Neuronal stem cell (in vitro differentiated cells): ENCODE measurements at places on chromosomes 5 and 9.

- DNase-seq, result no peak
These were observed 7.5 kb upstream of the CRB2 start for GRCh38 chr9:123348317-123348992.

DNA sequence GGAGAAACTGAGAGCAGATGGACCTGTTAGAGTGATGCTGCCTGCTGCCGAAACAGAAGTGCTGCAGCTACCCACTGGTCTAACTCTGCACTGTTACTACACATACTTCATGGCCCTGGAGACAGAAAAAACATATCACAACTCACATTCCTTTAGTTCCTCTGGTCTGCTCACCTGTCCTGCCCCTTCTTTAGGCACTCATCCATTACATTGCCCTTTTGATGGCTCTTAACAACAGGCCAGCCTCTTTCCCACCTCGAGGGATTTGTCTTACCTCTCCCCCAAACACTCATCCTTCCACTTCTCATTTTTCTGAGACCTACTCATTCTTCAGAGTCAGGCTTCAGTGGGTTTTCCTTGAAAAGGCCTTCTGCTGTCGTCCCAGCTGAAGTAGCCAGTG is 49.2 kb downstream of the KCTD16 start:
- DNase-seq, result no peak

DNA sequence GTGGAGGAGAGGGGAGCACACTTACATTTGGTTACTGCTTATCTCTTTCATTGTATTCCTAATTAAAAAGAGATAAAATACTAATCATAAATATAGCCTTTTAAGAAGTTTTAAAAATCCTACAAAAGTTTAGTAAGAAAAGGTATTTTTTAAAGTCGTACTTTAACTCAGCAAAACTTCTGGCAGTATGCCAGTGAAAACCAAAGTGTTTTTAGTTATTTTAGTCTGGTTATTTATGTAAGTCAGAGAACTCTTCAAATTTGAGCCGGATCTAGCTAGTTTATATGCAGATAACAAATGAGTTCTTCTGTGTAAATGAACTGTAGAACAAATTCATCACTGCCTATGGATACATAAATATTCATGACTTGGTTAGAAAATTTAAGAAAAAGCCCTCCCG is 36.5 kb upstream of the ANKDD1B start:
- DNase-seq, result no peak

GRCh38 chr5:6719417-6719816 is 6.2 kb downstream of the TENT4A start:
- DNase-seq, result no peak

- DNase-seq, result no peak
These were observed 51.2 kb upstream of the FSTL4 start for GRCh38 chr5:133663397-133664054.

DNA sequence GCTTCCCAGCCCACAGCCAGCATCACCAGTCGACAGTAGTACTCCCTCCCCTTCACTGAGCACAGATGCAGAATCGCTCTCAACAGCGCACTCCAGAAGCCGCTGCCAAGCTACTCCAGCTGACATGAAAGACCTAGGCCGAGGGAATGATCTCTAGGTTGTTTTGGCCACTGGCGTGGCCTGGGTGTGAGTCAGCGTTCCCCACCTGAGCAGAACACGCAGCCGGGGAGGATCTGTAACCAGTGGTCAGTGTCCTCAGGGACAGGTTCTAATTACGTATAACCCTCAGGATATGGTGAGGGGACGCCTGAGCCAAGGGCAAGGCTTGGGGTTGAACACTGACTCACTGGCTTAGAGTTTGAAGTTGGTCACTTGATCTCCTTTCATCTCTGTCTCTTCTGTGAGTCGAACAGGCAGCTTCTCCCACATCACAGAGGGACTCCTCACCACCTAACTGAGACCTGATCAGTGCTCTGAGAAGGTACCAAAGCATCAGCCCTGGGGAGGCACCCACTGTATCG is 76.9 kb upstream of the IL17B start:
- DNase-seq, result no peak

GRCh38 chr9:31486630-31487029 is 897.8 kb upstream of the ACO1 start:
- no peak for DNase-seq

DNA sequence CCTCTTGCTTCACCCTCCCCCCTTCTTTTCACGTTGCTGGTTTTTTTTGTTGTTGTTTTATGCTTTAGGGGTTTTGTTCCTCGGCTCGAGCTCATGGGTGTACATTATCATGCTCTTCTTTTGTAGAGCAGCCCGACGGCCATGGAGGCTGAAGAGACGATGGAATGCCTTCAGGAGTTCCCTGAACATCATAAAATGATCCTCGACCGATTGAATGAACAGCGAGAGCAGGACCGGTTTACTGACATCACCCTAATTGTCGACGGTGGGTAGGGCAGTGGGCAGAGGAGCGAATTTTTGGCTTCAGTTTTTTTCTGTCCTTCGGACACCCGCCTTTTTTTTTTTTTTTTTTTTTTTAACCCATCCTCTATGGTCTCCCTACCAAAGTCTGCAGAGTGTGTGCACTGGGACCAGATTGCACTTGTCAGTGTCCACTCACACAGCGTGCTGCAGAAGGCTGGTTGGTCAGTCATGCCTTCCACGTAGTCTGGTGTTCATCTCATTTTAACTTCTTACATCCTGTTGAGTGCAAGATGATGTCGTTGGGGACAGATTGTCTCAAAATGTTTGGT is 1.3 kb downstream of the ZNF131 start:
- DNase-seq, result peak; percentile 3

DNA sequence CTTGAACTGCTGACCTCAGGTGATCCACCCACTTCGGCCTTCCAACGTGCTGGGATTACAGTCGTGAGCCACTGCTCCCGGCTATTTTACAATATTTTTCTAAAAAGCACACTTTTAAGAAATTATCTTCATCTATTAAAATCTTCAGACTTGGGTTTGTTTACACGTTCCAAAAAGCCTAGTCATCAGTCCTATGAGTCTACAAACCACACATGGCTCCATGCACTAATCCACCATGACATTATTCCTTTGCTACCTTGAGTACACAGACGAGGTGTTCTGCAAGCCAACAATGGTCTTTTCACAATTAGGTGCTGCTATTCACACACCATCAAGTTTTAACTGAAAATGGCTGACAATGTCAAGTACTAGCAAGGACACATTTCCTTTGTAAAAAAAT is 41.0 kb downstream of the TRPM6 start:
- no peak for DNase-seq

DNA sequence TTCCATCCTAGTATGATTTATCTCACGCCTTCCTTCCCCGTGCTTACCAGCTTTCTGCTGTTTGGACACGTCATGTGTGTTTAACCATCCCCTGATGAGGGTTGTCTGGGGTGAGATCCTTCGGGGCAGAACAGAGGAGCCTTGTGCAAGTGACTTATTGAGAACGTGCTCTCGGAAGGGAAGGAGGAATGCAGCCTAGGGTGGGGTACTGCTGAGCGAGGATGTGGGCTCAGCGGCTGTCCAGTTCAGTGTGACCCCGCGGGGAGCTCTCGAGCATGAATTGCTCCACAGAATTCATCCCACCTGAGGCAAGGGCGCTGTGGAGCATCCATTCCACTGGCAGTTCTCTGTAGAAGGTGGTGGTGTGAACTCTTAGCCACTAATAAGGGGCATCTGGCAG is 4.0 kb downstream of the MYOZ3 start:
- DNase-seq, result no peak

DNA sequence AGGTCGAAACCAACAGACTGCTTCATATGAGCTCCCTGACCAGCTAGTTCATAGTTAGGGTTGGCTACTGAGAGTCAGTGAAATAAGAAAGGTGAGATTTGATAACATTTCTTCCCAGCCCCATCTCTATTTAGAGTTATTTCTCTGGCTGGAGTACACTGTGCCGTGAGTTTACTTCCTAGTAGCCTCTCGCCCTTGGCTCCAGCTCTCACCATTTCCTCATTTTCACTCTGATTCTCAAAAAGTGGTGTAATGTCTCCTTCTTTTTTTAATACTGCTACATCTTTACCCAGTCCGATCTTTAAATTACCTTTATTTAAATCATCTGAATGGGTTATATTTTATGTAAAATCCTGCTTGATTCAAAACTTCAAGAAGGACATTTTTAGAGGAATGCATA is 100.4 kb upstream of the FAM174A start:
- no peak for DNase-seq

- peak; percentile 49 for DNase-seq
These were observed 216.1 kb downstream of the FSTL4 start for GRCh38 chr5:133396187-133396741.

GRCh38 chr9:100357501-100357900 is 4.8 kb upstream of the TEX10 start:
- no peak for DNase-seq

GRCh38 chr5:103514371-103514770 is 48.2 kb downstream of the NUDT12 start:
- DNase-seq, result no peak
